ENCODE measurements at places on chromosomes 2 and 18. TPM values are rescaled to one million over a fixed set of nuclear protein-coding genes. Genes with fewer than 3 reads are reported as not detected.

Gene UCN
- total RNA-seq: 1.8 TPM

DNA sequence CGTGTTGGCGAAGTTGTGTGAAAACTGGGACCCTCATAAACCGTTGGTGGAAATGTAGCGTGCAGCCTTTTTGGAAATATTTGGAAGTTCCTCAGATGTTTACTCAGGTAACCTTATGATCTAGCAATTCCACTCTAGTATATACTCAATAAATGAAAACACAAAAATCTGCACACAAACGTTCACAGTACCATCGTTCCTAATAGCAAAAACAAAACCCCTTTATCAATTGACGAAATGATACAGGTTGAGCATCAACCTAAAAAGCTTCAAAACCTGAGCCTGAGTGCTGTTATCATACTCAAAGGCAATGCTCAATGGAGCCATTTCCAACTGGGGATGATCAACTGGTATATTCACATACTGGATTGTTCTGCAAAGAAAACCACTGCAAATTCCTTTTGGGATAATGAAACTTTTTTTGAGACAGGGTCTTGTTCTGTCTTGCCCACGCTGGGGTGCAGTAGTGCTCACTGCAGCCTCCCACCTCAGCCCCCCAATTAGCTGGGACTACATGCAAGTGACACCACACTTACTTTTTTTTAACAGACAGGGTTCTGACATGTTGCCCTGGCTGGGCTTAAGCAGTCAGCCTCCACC lies 777 bp upstream of the C18orf32 start:
- no peak for DNase-seq

GRCh38 chr2:161085149-161085548 lies 75.1 kb upstream of the TANK start:
- no peak for DNase-seq

- no peak for DNase-seq
Measured at GRCh38 chr2:220296174-220296573, 668.7 kb downstream of the SLC4A3 start.

GRCh38 chr2:145584353-145584752 lies 1064.4 kb upstream of the ZEB2 start:
- DNase-seq: no peak

GRCh38 chr2:232229911-232230310 lies 148.6 kb upstream of the ALPP start:
- DNase-seq: no peak

DNA sequence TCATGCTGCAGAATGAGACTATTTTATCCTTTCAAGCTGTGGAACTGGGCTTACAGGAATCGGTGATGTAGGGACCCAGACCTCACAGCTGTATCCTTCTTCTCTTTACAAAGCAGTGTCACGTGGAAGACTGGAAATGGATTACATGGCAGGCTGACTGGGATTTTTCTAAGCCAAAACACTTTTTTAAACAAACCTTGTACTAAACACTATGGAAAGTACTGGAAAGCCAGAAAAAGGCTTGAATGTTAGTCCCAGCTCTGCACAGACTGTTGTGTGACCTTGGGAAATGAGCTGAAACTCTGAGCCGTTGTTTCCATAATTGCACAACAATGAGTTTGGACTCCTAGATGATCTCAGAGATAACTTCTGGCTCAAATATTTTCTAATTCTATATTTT lies 7.6 kb upstream of the ADAM23 start:
- DNase-seq: no peak

Data from esophagus muscularis mucosa (tissue), 4 donors.